ENCODE measurements at places on chromosomes 12 and 14.

GRCh38 chr12:19643635-19644034 lies 204.3 kb downstream of the AEBP2 start:
- no peak for DNase-seq

- DNase-seq, result no peak
Measured at GRCh38 chr12:112833267-112833666, 41.7 kb downstream of the RPH3A start.

GRCh38 chr14:60651796-60652673 lies 2.8 kb upstream of the SIX1 start:
- DNase-seq, result no peak

- DNase-seq, result no peak
Measured at GRCh38 chr12:118689793-118690192, 291.5 kb upstream of the SRRM4 start.

GRCh38 chr12:77725611-77726010 lies 105.1 kb upstream of the NAV3 start:
- DNase-seq, result no peak

DNA sequence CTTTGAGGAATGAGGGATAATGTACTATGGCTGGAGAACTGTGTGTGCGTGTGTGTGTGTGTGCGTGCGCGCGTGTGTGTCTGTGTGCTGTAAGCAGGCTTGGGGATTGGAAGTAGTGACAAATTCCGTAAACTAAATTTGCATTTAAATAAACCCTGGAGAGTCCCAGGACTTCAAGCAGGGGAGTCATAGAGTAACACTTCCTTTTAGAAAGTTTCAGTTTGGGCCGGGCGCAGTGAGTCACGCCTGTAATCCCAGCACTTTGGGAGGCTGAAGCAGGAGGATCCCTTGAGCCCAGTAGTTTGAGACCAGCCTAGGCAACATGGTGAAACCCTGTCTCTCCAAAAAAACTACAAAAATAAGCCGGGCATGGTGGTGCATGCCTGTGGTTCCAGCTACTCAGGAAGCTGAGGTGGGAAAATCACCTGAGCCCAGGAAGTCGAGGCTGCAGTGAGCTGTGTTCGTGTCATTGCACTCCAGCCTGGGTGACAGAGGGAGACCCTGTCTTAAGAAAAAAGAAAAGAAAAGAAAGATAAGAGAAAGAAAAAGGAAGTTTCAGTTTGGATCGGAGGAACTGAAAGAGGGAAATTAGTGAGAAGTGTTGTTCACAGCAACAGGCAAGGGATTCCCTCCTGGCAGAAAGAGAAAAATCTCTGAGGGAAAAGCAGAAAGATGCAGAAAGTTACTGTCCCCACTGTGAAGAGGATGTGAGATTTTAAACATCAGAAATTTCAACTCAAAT lies 222.7 kb upstream of the SOX5 start:
- DNase-seq, result no peak

GRCh38 chr14:104821229-104821945 lies 20.5 kb downstream of the ZBTB42 start:
- no peak for DNase-seq

- no peak for DNase-seq
Measured at GRCh38 chr14:96162741-96163140, 41.9 kb upstream of the BDKRB2 start.

DNA sequence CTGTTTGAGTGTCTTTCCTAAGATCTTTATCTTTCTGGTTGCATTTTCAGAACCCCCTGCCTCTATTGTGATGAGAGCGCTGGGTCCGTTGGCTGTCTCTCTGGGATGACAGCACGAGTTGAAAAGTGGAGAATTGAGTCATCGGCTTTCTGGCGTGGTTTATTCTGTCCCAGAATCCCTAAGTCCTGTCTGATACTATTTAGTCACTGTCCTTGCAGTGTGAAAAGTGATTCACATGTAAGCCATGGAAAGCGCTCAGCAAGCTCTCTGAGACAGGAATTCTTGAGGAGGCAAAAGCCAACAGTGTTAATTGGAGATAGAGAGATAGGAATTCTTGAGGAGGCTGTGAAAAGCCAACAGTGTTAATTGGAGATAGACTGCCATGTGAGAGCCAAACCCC lies 121.7 kb downstream of the CHST11 start:
- no peak for DNase-seq

DNA sequence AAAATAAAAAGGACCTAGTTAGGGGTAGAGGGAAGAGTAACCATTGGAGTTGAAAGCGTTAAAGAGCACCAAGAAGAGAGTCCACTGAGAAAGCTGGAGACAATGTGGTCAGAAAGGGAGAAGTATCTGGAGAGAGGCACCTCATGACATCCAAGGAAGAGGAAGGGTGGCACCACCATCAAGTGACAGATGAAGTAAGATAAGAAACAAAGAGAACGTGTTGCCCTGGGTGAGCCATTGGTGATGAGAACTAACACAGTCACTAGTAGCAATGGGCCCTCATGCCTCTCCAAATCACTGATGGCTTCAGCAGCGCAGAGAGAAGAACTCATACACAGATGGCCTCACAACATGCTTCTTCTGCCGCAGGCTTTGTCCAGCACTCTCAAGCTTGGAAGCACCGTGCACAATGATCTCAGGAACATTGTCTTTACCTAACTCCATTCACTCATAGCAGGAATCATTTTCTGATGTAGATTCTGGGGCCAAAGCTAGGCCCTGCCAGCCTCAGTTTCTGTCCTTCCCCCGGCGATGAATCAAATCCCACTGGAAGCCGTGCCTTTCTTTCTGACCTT lies 252.9 kb downstream of the DPF3 start:
- no peak for DNase-seq

GRCh38 chr12:50187084-50187900 lies 20.1 kb upstream of the CERS5 start:
- no peak for DNase-seq
